Spinal cord (tissue), 10 donors: ENCODE measurements at places on chromosomes 6 and 20.

- DNase-seq: no peak
- H3K4me1 ChIP-seq: no peaks in the 10 kb centered on the region
- H3K27ac ChIP-seq: no peak overlapping the region
- H3K27me3 ChIP-seq: no peaks in the 10 kb centered on the region
Measured at GRCh38 chr20:57857969-57858368, 148.2 kb upstream of the PMEPA1 start.

- H3K4me3 ChIP-seq: no peak overlapping the region
- no peak overlapping the region for H3K27ac ChIP-seq
Measured at GRCh38 chr20:31527266-31527665, 13.0 kb downstream of the HM13 start.

DNA sequence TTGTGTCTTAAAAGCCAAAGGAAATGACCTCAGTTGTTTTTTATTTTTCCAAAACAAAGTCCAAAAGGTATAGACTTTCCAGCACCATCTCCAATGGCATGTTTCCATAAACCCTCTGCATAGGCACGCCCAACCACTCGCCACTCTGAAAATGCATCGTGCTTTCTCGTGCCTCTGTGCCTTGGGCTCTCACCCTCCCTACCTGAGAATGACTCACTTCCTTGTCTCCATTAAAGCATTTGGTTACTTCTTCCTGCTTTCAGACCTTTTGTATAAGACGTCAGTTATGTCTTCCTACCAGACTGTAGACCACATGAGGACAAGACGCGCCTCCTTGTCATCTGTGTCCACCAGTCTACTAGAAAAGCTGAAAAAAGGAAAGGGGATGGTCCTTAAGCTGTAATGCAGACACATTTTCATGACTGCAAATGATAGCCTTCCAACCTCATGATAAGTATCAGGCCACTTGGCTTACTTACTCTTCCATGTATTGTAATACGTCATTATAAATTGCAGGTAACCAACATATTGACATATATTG is 61.2 kb upstream of the CDYL start:
- no peak for DNase-seq
- no peak overlapping the region for H3K4me3 ChIP-seq
- H3K27me3 ChIP-seq: no peaks in the 10 kb centered on the region
- H3K36me3 ChIP-seq: no peaks in the 10 kb centered on the region
- H3K4me1 ChIP-seq: no peaks in the 10 kb centered on the region

- no peaks in the 10 kb centered on the region for H3K36me3 ChIP-seq
- no peak for DNase-seq
- no peak overlapping the region for H3K27ac ChIP-seq
- H3K4me1 ChIP-seq: peaks cover 12% of the 10 kb centered on the region
- H3K4me3 ChIP-seq: no peak overlapping the region
- no peaks in the 10 kb centered on the region for H3K27me3 ChIP-seq
Measured at GRCh38 chr20:44089987-44090674, 96.9 kb downstream of the JPH2 start.

GRCh38 chr6:92114797-92115196 is 1304.6 kb downstream of the EPHA7 start:
- DNase-seq: no peak
- H3K27ac ChIP-seq: no peak overlapping the region
- no peaks in the 10 kb centered on the region for H3K4me1 ChIP-seq
- H3K27me3 ChIP-seq: no peaks in the 10 kb centered on the region

GRCh38 chr20:36745234-36745926 is 510 bp downstream of the NDRG3 start:
- peaks cover 18% of the 10 kb centered on the region for H3K4me1 ChIP-seq
- no peaks in the 10 kb centered on the region for H3K27me3 ChIP-seq
- DNase-seq: no peak
- H3K4me3 ChIP-seq: peak overlapping the region; percentile 61
- peaks cover 6% of the 10 kb centered on the region for H3K36me3 ChIP-seq

DNA sequence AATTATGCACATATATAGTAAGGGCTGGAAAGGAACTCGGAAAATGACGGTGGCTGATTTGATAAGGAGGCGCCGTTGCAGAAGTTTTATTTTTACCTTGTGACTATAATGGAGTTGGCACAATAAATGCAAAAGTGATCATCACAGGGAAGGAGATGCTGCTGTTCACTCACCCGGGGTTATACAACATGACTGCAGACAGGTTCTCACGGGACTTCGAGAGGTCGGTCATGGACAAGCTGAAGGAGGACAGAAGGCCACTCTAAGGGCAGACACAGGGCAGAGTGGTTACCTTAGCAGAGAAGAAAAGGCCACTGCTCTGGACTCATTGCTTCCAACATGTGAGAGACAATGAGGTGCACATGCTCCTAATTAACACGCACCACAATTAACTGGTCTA is 168.6 kb downstream of the KIF16B start:
- no peaks in the 10 kb centered on the region for H3K36me3 ChIP-seq
- no peaks in the 10 kb centered on the region for H3K4me1 ChIP-seq
- DNase-seq: no peak
- H3K4me3 ChIP-seq: no peak overlapping the region
- no peaks in the 10 kb centered on the region for H3K27me3 ChIP-seq

GRCh38 chr6:140061110-140062042 is 686.9 kb upstream of the CITED2 start:
- peak overlapping the region; percentile 25 for H3K27ac ChIP-seq
- no peaks in the 10 kb centered on the region for H3K27me3 ChIP-seq
- no peaks in the 10 kb centered on the region for H3K4me1 ChIP-seq
- no peaks in the 10 kb centered on the region for H3K36me3 ChIP-seq
- no peak overlapping the region for H3K4me3 ChIP-seq
- no peak for DNase-seq

GRCh38 chr6:21666201-21666691 is 72.7 kb downstream of the SOX4 start:
- H3K4me3 ChIP-seq: peak overlapping the region; percentile 68
- H3K36me3 ChIP-seq: no peaks in the 10 kb centered on the region
- DNase-seq: no peak
- peaks cover 50% of the 10 kb centered on the region for H3K27me3 ChIP-seq
- H3K27ac ChIP-seq: peak overlapping the region; percentile 67

- no peaks in the 10 kb centered on the region for H3K27me3 ChIP-seq
- DNase-seq: no peak
- H3K4me3 ChIP-seq: no peak overlapping the region
Measured at GRCh38 chr20:37741570-37741969, 47.7 kb downstream of the CTNNBL1 start.
